Tibial nerve (tissue), 4 donors: ENCODE measurements at places on chromosomes 1 and 21.

DNA sequence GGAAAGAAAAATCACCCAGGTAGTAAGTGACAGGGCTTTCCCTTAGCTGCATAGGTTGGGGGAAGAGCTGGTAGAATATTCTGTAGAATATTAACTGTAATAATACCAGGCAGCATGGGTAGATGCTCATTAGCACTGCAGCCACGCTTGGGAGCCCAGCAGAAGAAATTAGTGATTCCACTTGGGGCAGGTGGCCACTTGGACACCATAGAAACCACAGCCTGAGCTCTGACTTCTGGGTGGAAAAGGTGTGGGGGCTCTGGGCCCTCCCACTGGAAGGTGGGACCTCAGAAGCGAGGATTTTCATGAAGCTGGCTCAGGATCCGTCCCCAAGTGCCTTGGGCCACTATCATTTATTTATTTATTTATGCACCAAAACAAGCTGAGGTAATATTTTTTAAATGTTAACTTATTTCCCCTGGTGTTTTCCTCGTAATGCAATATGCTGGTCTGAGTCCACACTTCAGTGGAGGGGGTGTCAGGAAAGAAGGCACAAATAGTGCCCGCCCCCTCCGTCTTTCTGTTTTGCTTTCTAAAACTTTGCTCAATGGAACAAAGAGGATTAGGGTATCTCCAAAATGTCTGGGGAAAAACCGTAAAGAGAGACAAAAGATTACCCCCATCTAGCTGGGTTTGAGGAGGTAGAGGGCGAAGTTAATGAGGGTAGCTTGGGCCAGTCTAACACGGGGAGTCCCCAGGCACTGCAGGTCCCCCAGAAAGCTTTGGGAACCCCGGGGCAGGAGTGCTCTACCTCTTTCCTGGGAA, 75.2 kb upstream of the GADD45A start:
- H3K4me1 ChIP-seq, result no peaks in the 10 kb centered on the region
- DNase-seq, result no peak
- H3K27me3 ChIP-seq, result no peaks in the 10 kb centered on the region
- H3K4me3 ChIP-seq, result no peak overlapping the region

DNA sequence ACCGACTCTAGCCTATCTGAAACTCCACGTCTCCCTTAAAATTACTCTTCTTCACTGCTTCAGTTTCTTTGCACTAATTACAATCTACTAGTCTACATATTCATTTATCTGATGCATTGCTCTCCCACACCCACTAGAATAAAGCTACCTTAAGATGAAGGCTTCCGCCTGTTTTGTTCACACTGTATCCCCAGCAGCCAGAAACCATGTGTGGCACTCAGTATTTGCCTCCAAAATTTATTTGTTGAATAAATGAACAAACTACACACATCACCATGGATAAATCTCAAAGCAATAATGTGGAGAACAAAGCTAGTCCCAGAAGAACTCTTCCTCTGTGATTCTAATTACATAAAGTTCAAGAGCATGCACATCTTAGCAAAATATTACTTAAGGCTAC, 95.7 kb downstream of the DSCAM start:
- no peak overlapping the region for H3K27ac ChIP-seq
- DNase-seq, result no peak
- H3K4me3 ChIP-seq, result no peak overlapping the region
- H3K27me3 ChIP-seq, result no peaks in the 10 kb centered on the region
- no peaks in the 10 kb centered on the region for H3K4me1 ChIP-seq
- no peaks in the 10 kb centered on the region for H3K36me3 ChIP-seq

DNA sequence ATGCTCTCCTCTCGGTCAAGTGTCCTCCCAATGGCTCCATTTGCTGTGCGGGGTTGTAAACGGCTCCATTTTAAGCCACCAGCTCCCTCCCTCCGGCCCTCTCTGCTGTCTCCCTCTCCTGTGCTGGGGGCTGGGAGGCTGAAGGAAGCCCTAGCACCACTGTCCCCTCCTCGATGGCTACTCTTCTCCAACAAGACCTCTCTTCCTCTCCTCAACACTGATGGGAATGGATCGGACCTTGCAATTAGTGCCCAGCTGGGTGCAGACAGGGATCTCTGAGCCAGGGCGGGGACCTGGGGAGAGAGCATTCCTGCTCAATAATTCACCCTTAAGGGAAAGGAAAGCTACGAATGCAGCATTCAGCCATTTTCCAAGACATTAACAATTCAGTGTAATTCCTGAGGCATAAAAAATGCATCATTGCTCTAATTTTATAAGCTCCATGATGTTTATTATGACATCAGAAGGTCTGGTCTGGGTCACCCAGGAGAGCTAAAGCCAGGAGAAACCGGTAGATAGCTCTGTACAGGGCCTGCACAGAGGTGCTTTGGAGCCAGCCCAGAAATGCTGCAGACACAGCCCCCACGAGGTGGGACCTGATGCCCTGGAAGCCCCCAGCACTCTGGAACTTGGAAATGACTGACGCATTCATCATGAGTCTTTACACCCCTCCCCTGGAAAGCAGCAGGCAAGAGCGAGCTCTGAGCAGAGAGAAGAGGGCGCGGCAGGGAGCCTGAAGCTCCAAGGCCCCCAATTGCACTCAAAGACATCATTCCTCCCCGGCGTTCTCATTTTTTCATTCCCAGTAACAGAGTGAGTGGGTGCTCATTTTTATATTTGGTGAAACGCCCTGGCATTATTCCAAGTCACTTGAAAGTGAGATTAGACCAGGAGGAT, 76.2 kb upstream of the VAMP3 start:
- H3K27ac ChIP-seq, result no peak overlapping the region
- no peak for DNase-seq
- no peaks in the 10 kb centered on the region for H3K27me3 ChIP-seq
- no peak overlapping the region for H3K4me3 ChIP-seq
- H3K4me1 ChIP-seq, result no peaks in the 10 kb centered on the region
- H3K36me3 ChIP-seq, result no peaks in the 10 kb centered on the region

GRCh38 chr21:18931237-18931636, 527.7 kb upstream of the TMPRSS15 start:
- H3K4me3 ChIP-seq, result no peak overlapping the region
- no peak for DNase-seq
- H3K36me3 ChIP-seq, result no peaks in the 10 kb centered on the region
- no peaks in the 10 kb centered on the region for H3K4me1 ChIP-seq
- no peaks in the 10 kb centered on the region for H3K27me3 ChIP-seq

- H3K27ac ChIP-seq, result no peak overlapping the region
- no peaks in the 10 kb centered on the region for H3K36me3 ChIP-seq
- H3K27me3 ChIP-seq, result peaks cover 41% of the 10 kb centered on the region
- no peaks in the 10 kb centered on the region for H3K4me1 ChIP-seq
Measured at GRCh38 chr1:50047916-50048694, 24.4 kb upstream of the AGBL4 start.

DNA sequence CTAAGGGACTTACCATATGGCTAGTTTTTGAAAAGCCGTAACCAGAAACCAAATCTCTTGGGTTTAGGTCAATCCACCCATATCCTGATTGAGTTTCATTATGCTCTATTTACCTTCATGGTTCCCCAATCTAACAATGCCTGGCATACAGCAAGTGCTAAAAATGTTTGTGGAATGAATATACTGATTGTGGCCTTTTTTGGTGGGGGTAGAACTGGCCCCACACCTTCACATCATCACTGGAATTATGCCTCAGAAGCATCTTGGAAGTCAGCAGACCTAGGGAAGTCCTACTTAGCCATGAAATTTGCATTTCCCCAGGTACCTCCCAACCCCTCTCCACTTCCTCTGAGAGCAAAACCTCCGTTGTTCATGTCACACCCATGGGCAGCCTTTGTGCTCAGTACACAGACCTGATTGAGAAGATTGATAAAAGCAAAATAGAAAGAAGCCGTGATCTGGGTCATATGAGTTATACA, 17.8 kb upstream of the SLAMF1 start:
- no peaks in the 10 kb centered on the region for H3K27me3 ChIP-seq
- peaks cover 9% of the 10 kb centered on the region for H3K4me1 ChIP-seq
- H3K36me3 ChIP-seq, result no peaks in the 10 kb centered on the region
- DNase-seq, result no peak
- no peak overlapping the region for H3K4me3 ChIP-seq

DNA sequence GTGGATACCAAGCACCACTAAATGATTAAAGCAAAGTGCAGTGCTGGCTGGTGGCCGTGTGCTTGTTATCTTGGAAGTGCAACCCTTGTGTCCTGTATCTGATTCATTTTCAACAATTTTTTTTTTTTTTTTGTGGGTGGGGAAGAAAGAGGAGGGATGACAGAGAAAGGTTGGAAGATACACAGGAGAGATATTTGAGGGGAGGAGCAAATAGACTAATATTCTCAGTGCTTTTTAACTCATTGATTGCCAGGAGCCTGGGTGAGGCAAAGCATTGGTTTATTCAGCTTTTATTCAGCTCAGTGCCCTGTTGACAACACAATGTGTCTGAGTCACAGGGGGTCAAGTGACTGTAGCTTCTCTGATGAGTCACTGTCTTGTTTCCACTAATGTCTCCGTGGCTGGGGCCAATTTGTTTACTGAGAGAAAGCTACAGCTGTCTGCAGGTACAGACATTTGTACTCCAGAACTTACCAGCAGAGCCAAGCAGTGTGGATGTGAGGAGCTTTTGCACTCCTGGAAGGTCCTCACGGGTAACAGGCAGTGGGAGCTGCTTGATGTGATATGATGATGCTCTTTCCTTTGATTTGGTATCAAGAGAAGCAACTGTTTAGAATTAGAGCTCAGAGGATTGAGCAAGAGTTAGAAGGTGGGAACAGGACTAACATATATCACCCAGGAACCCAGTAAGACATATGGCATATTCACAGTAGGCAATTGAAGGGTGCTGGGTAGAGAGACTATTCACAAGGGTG, 23.6 kb upstream of the DNM3 start:
- no peaks in the 10 kb centered on the region for H3K36me3 ChIP-seq
- DNase-seq, result no peak
- no peaks in the 10 kb centered on the region for H3K4me1 ChIP-seq
- H3K4me3 ChIP-seq, result no peak overlapping the region

DNA sequence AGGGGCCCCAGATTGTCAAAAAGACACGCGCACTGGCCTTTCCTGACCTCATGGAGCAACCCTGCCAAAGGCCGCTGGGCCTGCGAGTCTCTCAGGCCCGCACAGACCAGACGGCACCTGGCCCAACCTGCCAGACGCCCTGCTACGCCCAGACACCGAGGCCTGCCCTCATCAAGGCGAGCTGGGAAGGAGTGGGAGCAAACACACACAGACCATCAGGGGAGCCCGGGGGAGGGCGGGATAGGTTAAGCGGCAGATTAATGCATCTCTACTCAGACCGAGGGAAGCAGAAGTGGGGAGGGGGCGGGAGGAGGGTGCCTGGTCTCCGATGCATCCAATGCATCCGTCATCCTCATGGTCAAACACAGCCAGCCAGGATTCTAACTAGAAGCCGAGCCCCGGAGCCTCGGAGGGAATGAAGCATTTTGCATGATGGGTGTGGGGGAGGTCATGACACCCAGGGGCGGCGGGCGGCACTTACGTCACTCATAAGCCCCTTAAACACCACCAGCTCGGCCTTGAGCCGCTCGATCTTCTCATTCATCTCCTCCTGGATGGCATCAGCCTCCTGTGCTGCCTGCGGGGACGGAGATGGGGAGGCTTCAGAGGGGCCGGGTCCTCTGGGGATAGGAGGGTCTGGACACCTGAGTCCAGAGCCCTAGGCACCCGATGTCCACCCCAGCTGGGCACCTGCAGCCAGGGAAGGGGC, 17.0 kb upstream of the ALDH4A1 start:
- H3K27ac ChIP-seq, result no peak overlapping the region
- H3K4me3 ChIP-seq, result no peak overlapping the region
- H3K36me3 ChIP-seq, result no peaks in the 10 kb centered on the region
- H3K4me1 ChIP-seq, result peaks cover 36% of the 10 kb centered on the region
- H3K27me3 ChIP-seq, result no peaks in the 10 kb centered on the region

- H3K4me3 ChIP-seq, result no peak overlapping the region
- H3K36me3 ChIP-seq, result no peaks in the 10 kb centered on the region
- no peak overlapping the region for H3K27ac ChIP-seq
- DNase-seq, result no peak
- no peaks in the 10 kb centered on the region for H3K27me3 ChIP-seq
- H3K4me1 ChIP-seq, result no peaks in the 10 kb centered on the region
Measured at GRCh38 chr1:96565546-96565945, 156.0 kb upstream of the PTBP2 start.

GRCh38 chr1:39872698-39873097, 10.6 kb downstream of the TRIT1 start:
- H3K36me3 ChIP-seq, result no peaks in the 10 kb centered on the region
- H3K4me3 ChIP-seq, result no peak overlapping the region
- DNase-seq, result no peak
- no peaks in the 10 kb centered on the region for H3K4me1 ChIP-seq
- no peaks in the 10 kb centered on the region for H3K27me3 ChIP-seq
- H3K27ac ChIP-seq, result no peak overlapping the region

- no peak overlapping the region for H3K27ac ChIP-seq
- no peak overlapping the region for H3K4me3 ChIP-seq
- H3K27me3 ChIP-seq, result no peaks in the 10 kb centered on the region
- no peaks in the 10 kb centered on the region for H3K36me3 ChIP-seq
Measured at GRCh38 chr1:164771041-164771618, 212.1 kb downstream of the PBX1 start.

DNA sequence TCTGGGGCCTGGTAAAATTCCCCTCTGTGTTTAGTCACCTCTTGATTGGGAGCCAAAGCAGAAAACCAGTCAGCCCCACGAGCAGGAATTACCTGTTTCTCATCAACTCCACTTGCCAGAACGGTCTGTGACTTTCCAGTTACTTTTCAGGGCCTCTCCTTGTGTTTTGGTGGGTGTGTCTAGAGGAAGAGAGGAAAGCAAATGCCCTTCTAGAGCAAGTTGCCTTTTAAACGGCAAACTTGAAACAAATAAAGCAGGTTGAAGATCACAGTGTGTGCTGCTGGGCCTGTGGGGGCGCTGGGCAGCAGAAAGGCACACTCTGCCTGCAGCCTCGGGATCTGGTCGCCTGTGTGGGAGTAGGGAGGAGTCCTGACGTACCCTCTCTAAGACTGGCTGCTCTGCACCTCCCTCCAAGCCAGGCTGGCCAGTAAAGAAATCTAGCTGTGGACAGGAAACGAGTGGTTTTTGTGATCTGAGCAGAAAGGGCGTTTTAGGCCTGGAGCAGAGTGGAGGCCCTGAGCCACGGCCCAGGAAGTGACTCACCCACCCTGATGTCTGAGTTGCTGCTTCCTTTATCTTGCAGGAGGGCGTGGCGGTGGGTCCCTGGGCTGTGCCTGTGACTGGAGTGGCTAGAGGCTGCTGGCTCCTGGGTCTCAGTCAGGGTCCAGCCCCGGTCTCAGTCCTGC, 11.1 kb upstream of the S100A11 start:
- peak; percentile 82 for DNase-seq
- H3K4me3 ChIP-seq, result no peak overlapping the region
- H3K27ac ChIP-seq, result peak overlapping the region; percentile 91
- no peaks in the 10 kb centered on the region for H3K36me3 ChIP-seq
- peaks cover 12% of the 10 kb centered on the region for H3K4me1 ChIP-seq
- no peaks in the 10 kb centered on the region for H3K27me3 ChIP-seq

GRCh38 chr1:192807211-192808162, 1.4 kb upstream of the RGS2 start:
- no peak for DNase-seq
- peak overlapping the region; percentile 73 for H3K4me3 ChIP-seq
- H3K27ac ChIP-seq, result peak overlapping the region; percentile 88
- H3K27me3 ChIP-seq, result no peaks in the 10 kb centered on the region
- H3K4me1 ChIP-seq, result no peaks in the 10 kb centered on the region
